ENCODE measurements at places on chromosomes 12 and 14. TPM values are rescaled to one million over a fixed set of nuclear protein-coding genes. Genes with fewer than 3 reads are reported as not detected.
A peak's percentile ranks its signal among the peaks of the same experiment; 100 is the strongest.

GRCh38 chr14:67541448-67542387, 8.6 kb downstream of the PLEKHH1 start:
- no peak for DNase-seq

- DNase-seq, result no peak
These were observed 197.9 kb downstream of the KTN1 start for GRCh38 chr14:55777877-55778276.

DNA sequence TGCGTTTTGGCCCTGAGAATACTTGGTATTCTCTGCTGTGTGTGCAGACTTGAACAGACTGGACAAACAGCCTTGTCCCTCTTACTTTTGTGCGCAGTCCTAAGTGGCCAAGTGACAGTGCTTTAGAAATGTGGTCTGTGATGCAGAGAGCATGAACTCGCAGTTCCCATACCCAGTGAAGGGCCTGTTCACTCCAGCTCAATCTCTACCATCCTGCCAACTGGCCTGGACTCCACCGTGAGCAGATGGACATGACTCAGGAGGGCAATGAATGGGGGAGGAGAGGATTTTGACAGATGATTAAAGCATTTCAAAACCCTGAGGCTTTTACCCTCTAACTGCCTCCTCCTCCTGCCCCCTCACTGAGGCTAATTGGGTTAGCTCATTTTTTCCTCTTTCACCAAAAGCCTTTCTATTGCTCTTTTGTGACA, 62.5 kb upstream of the PYGL start:
- peak; percentile 91 for DNase-seq

DNA sequence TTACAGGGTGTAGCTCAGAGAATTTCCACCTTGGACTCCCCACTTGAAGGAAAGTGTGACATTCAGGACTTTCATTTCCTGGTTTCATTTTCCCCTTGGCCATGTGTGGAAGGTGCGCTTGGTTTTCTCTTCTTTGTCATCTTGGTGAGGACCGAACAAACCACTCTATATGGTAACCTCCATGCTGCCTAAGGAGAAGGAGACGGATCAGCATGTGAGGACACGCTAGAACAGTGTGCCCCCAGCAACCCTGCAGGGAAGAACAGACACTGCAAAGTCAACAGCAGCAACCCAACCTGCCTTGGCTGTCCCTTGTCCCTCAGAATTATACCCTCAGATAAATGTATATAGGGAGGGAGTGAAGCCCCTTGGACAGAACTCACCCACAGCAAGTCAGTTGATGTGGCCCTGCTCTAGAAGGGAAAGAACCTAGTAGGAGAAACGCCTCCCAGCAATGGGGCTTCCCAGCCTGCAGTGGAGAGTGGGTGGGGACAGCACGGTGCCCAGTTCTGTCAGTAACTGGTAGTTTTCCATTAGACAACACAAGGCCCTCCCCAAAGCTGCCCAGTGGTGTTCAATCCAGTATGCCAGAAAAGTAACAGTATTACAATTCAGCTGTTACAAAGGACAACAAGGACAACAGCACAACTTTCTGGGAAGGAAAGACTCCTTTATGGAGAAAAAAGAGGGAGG, 18.9 kb upstream of the COCH start:
- no peak for DNase-seq

DNA sequence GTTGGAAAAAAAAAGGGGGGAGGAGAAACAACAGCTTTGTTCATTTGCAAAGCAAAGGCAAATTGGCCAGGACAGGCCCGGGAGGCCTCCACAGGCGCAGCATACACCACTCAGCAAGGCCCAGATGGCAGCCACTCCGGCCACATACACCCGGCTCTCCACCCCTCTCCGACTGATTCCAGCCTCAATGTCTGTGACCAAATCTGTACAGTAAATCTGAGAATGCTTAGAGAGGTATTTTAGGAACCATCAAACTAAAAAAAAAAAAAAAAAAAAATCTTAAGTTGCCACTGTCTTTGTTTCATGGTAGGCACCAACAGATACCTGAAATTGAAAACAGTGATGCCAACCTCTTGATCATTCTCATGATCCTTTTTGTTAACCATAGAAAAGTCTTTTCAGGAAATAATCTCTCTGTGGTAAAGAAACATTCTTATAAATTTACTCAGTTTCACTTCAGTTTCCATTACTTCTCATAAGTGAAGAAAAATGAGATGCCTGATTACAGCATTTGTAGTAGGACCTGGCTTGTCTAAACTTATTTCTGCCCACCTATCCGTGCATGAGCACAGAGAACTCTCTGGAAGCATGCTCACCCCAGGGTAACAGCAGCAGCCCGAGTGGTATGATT, 20.2 kb downstream of the VPS37B start:
- DNase-seq, result no peak

GRCh38 chr12:63779498-63780481, at the start of gene RXYLT1:
Gene RXYLT1 (plus strand): TSS chr12:63779909. CDS start chr12:63779961, 52 bp downstream.
- DNase-seq, result peak; percentile 91

GRCh38 chr14:77327111-77327510, 6.3 kb downstream of the GSTZ1 start:
- no peak for DNase-seq

GRCh38 chr12:87596636-87597035, 432.6 kb downstream of the C12orf50 start:
- DNase-seq, result no peak

DNA sequence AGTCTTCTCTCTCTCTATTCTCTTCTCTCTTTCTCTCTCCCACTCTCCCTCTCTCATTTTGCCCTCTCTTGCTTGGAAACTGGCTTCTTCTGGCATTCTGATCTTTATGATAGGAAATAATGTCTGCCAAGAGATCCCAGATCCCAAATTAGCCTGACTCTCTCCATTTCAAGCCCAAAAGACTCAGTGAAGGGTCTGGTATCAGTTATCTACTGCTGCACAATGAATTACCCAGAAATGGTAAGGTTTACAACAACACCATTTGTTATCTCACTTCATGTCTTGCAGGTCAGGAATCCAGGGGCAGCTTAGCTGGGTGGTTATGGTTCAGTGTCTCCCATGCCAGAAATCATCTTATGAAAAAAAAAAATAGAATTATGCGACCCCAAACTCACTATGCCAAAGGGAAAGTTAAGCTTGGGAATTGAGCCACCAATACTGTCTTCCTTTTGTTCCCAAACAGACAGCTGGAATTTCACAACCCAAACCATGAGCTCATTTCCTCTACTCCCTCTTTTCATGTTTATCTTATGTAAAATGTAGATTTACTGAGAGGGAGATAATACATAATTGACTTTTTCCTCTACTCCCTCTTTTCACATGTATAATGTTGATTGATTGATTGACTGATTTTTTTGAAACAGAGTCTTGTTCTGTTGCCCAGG, 67.8 kb upstream of the FICD start:
- no peak for DNase-seq

DNA sequence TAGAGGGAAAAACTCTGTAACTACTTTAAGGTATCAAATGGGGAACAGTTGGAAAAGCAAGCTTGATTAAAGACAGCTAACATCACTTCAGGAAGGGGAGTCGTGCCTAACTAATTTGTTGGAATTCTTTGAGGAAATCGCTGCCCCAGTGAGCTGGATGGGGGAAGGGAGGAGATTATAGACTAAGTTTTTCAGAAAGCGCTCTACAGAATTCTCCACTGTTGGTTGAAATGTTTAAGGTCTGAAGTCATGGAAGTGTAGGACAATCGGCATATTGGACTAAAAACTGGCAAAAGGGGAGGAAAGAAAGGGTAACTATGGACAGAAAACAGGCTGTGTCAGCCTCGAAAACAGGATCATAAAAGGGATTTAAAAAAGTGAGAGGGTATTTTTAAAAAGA, 229.9 kb upstream of the HMGA2 start:
- DNase-seq, result no peak

DNA sequence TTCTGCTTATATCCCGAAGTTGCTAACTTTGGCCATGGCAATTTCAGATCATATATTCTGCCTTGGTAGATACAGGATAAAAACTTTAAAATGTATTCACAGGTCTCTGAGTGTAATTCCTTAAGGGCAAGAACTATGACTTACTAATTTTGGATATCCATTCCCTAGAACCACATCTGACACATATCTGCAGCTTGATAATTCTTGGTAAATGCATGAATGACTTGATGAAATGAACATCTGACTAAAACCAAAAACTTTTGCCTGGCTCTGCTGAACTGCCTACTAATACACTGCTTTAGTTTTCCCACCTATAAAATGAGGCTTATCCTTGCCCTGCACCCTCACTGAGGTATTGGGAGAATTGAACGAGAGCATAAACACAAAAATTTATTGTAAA, 32.2 kb downstream of the SLC25A21 start:
- DNase-seq, result no peak

GRCh38 chr14:68402525-68403101, 390.3 kb downstream of the ZFP36L1 start:
- no peak for DNase-seq

DNA sequence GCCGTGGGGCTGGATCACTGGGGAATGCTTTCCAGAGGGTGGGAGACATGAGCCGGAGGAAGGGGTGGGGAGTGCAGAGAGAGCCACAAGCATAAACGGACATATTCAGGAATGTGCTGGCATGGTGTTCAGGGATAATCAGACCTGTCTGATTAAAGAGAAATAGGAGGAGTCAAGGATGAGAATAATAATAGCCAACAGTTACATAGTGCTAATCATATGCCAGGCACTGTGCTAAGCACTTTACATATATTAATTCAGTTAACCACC, 43.7 kb downstream of the LTBP2 start:
- no peak for DNase-seq

DNA sequence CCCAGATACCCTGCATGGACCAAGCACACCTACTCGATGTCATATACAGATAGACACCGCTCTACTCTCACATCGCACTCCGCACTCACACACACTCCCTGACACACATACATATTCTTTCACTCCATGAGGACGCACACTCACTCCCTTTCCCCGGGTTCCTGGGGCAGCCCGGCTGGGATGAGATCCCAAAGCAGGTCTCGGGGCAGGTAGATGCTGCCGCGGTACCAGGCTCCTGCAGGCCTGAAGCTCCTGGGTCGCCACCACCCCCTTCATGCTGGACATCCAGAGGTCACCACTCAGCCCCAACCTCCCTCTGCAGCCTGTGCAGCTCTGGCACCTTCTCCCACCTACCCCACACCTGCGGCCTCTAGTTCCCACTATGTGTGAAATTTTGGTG, 2.3 kb downstream of the C1QL4 start:
- no peak for DNase-seq

DNA sequence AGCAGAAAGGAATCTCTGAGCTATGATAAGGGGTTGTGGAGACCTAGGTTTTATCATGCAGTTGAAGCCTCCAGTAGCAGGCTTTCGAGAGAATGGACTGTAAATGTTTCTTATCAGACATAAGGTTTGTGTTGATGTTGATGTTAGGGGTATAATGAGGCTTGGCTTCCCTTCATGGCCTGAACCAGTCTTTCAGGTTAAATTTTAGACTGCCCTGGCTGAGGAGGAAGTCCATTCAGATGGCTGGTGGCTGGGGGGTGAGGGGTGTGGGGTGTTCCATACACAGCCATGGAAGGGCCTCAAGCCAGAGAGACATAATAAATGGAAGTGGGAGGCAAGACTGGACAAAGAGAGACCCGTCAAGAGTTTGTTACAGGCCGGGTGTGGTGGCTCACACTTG, 65.1 kb downstream of the IRF2BPL start:
- no peak for DNase-seq

GRCh38 chr14:99506276-99506675, 25.1 kb downstream of the CCNK start:
- DNase-seq, result no peak

- no peak for DNase-seq
These were observed 21.2 kb downstream of the ITGA7 start for GRCh38 chr12:55686366-55687010.

DNA sequence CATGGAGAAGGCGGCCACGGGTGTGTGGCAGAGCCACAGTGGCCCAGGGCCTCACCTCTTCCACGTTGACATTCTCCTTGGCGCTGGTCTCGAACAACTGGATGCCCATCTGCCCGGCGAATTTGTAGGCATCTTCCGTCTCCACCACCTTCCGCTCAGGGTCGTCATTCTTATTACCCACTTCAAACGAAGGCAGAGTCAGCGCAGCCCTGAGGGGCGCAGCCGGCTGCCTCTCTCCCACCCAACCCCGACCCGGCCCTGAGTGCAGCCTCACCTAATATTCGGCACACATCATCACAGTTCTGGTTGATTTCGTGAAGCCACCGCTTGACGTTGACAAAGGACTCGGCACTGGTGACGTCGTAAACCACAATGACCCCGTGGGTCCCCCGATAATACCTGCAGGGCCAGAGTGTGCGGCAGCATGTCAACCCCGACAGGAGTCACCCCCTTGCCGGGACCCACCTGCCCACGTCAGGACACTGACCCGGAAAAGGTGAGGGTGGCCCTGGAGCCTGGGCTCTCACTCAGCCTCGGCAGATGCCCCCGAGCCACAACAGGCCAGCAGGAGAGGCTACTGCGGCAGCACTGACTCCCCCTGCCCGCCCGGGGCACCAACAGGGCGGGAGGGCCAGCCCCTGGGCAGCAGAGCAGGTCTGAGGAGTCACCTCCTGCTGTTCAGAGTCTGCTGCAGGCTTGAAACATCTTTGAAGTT, 17.6 kb downstream of the RAB35 start:
- no peak for DNase-seq

DNA sequence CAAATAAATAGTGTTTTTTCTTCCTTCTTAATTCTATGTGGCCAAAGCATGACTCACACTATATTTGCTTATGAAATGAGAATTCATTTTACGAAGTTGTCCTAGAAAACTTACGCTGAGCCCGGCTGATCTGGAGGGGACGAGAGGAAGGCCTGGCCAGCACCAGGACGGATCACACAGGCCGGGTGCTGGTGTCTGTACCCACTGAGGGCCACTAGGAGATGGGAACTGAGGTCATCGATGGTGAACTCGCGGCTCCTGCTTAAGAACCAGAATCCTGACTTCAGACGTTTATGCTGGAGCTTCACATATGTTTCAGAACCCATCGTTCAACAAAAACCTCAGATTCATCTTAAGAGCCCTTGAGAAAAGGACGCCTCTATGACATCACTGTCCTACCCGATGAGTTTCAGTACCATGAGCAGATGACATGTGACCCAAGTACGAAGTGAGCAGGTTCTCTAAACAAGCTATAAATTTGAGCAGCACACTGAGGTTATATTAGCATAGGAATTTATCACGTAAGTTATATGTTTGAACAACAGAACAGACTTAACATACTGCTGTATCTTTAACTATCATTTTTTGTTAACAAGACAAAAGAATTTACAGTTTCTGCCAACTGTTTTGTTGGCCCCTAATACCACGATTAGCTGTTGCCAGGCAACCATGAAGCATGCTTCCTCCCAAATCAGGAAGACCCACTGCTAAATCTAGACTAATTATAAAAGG, 111.9 kb downstream of the FOXN3 start:
- DNase-seq, result peak; percentile 78

KRT73 gene
- not detected for polyA plus RNA-seq

TNS2 gene
- polyA plus RNA-seq, result 32.4 TPM

ZFHX2 gene
- polyA plus RNA-seq, result 6.5 TPM

WNT1 gene
- polyA plus RNA-seq, result not detected

PRH2 gene
- not detected for polyA plus RNA-seq

All from brain (organoid and tissue), 16 donors.